ENCODE measurements at places on chromosomes 6 and 20.

DNA sequence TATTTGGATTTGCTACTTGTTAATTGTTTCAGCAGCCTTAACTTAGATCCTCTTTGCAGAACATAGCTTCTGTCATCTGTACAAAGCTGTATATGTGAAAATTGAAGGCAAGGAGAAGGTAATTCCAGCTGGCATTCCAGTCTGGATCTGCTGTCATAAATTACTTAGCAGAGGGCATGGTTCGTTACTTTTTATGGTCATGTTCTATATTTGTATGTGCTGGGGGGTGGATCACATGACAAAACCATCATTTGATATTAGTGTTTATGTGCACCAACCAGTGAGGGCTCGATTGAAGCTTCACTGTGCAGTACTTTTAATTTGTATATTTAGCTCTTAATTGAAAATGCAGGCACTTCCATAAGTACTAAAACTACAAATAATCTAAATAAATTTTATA lies 80.2 kb downstream of the CAP2 start:
- peak; percentile 11 for DNase-seq

DNA sequence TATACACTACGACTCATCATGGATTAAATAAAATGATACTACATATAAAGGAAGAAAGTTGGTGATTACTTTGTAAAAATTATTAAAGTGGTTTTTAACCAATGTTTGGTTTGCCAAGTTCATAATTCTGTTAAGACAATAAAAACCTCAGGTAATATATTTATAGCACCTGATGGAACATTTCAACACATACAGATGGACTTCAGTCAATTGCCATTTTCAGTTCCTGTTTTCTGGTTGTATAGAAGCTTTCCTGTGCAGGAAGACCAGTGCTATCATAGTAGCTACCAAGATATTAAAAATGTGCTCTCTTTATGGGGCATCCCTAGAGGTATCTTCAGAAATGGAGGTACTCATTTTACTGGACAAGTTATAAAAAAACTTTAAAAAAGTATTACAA lies 1686.4 kb downstream of the GRIK2 start:
- no peak for DNase-seq

DNA sequence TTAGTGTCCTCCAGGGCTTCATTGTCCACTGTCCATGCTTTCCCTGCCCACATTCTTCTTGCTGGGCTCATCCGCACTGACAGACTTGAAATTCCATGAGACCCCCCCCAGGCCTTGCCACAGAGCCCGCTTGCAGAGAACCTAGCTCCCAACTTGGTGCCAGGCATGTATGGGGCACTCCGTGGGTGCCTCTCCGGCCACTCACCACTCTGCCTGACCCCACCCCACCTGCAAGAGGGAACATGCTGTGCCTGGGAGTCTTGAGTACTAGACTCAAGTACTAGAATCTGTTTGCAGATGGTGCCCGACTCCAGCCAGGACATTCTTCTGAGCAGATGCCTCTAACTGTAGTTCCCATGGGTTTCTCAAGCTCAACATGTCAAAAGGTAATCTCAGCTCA lies 47.9 kb downstream of the TRERF1 start:
- no peak for DNase-seq

GRCh38 chr6:144115219-144115618 lies 19.8 kb upstream of the SF3B5 start:
- no peak for DNase-seq

DNA sequence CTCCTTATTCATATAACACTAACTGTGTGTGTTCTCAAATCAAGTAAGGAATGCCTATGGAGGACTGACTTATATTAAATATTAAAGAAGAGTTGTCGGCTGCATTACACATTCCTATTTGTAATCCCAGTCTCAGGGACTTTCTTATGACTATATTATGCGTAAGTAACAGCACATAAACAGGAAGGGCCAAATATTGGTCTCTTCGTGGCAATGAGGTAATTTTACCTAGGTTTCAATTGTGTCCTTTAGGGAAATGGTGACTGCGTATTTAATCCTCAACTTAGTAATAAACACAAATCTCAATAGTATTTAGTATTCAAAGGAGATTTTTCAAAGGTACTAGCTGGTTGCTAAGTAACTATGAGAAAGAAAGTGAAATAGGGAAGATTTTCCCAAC lies 22.8 kb upstream of the EPM2A start:
- DNase-seq = no peak

DNA sequence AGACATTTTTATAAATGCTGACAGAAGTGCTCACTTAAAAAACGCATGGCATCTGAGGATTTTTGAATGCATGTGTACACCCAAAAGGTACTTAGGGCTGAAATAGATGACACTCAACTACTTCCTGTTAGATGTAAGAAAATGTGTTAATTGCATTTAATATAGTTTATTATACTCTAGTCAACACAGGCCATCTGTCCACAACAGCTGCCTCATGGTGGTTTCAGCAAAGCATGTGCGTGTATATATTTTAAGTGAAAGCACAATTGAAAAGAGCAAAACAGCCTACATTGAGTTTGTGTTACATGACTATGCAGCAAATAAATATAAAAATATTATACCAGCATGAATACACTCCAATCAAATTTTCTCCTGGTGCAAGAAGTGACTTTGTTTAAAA lies 1233.0 kb upstream of the EYS start:
- DNase-seq = no peak

GRCh38 chr6:42925248-42925857 lies 3.9 kb upstream of the CNPY3 start:
- no peak for DNase-seq

GRCh38 chr6:87498048-87498447 lies 25.3 kb downstream of the SLC35A1 start:
- DNase-seq = no peak

- DNase-seq = no peak
These were observed 651.0 kb downstream of the CD109 start for GRCh38 chr6:74346936-74347535.

DNA sequence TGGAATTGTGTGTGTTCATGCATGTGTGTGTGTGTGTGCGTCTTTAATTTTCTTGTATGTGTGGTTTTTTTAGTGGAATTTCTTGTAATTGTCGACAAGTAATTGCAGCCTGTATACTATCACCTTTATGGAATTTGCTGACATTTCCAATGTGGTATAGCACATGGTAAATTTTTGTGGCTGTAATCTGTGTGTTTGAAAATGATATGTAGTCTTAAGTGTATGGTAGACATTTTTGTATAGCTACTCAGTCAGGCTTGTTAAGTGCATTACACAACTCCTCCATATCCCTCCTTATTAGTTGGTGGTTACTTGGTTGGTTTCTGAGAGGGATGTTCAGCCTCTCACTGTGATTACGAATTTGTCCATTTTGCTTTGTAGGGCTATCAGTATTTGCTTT lies 384.5 kb upstream of the HSF2 start:
- no peak for DNase-seq

GRCh38 chr6:139020689-139021088 lies 7.9 kb upstream of the ABRACL start:
- no peak for DNase-seq

GRCh38 chr6:31582230-31582643 lies at the start of gene LTB:
LTB (minus strand) TSS chr6:31582424; CDS start chr6:31582417, 7 bp downstream.
- DNase-seq = no peak

GRCh38 chr6:145086197-145086596 lies 649.1 kb downstream of the EPM2A start:
- no peak for DNase-seq

GRCh38 chr6:98033617-98034016 lies 750.6 kb upstream of the MMS22L start:
- DNase-seq = no peak

GRCh38 chr20:22453244-22454080 lies 130.9 kb downstream of the FOXA2 start:
- no peak for DNase-seq

- no peak for DNase-seq
These were observed 15.7 kb upstream of the AHCY start for GRCh38 chr20:34318609-34319443.

DNA sequence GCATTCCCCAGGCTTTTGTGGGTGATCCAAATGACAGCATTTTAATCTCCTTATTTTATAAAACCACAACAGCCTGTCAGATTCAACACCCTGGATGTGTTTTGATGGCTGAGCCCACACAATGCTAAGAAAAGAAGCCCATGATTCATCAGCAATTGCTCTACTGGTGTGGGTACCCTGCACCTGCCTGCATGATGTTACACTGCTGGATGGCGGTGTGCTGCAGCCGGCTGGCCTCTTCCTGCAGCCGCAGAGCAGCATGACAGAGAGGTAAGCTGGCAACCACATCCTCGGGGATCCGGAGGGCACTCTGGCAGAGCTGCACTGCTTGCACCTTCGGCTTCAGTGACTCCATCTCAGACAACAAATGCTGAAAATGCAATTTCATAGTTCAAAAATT lies 327.5 kb downstream of the SYNE1 start:
- no peak for DNase-seq

DNA sequence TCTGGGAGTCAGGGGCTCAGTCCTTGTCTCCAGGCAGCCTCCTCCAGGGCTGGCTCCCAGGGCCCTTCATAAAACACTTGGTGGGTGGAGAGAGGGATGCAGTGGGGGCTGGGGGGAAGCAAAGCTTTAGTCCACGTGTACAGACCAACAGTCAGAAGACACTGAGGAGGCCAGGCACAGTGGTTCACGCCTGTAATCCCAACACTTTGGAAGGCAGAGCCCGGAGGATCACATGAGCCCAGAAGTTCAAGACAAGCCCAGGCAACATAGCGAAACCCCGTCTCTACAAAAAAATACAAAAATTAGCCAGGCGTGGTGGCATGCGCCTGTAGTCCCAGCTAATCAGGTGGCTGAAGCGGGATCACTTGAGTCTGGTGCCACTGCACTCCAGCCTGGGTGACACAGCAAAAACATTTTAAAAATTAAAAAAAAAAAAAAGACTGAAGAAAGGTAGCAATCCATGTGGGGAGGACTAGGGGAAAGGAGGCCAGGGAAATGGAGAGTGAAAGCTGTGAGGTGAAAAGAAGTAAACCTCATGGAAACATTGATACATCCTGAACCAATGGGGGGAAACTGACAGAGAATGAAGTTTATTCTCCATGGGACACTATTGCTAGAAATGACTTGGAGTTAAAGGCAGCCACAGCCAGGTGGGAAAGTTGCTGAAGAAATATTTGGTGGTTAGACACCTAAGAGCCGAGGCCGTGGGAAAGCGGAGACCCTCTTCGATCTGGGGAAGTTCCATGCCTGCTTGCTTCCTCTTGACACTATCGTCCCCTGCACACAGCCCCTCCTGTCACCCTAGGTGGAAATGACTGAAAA lies 35.4 kb downstream of the PIM1 start:
- DNase-seq = no peak

GRCh38 chr6:35048631-35049083 lies 92.5 kb downstream of the TCP11 start:
- DNase-seq = peak; percentile 20

GRCh38 chr6:39206250-39206721 lies 23.0 kb downstream of the KCNK5 start:
- DNase-seq = no peak

DNA sequence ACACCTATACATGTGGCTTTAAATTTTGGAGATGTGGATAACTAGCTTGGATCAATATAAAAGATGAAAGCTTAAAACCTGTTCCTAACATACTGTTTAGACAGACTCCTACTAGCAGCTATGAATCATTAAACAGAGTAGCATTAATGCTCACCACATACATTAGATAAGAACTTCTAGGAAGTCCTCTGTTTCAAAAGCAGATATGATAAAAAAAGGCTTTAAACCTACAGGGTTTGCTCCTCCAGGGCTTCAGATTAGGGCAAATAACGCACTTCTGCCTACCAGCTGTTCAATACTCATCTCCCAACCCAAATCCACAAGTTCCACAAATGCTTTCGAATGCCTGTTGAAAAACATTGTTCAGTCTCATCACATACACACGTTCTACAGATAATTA lies 1.5 kb downstream of the REPS1 start:
- no peak for DNase-seq

GRCh38 chr6:73888050-73888449 lies 192.0 kb downstream of the CD109 start:
- no peak for DNase-seq

DNA sequence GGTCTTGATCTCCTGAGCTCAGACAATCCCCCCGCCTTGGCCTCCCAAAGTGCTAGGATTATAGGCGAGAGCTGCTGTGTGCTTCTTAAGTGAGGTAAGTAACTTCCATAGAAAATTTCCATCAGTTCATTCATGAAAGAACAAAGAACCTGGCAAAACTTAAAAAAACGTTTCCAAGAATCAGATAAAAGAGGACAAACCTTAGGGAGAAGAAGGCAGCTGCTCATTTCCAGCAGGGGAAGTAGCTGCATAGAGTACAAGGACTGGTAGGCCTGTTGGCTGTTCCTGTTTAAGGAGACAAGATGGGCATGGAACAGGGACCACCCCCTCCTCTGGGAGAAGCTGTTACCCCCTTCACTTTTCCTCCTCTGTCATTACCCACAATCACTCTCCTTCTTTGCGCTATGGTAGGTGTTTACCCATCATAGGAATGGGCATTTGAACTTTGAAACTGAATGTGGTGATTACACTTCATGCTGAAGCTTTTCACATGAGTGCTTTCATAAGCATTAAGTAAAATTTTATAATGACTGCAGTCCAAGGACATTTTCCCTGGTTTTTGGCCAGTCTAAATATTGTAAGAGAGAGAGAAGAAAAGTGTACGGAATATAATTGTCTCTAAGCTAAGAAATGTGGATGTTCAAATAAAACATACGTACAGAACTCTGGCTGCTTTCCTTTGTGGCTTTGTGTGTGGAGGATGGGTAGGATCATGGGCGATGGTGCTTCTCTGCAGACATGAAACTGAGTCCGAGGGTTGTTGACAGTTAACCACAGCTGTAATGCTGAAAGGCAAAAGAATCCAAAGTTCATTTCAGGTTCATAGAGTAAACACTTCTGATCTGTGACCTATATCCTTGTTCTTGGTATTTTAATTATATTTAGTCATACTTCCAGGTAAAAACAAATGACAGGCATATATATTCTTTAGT lies 56.4 kb downstream of the CCN2 start:
- DNase-seq = no peak

DNA sequence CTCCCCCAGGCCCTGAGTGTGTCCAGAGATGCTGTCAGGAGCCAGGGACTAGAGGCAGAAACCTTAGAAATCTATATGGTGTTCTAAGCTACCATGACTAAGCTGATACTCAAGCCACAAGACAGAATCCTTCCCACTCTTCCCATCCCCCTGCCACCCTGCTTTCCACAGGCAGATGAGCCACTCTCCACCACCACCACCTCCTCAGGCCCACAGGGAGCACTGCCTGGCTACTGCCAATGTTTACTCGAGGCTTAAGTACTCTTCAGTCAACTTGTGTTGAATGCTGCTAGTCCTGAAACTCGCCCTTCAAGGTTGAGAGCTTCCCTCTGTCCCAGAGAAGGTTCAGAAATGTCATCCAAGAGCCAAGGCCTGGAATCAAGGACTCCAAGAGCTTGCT lies 56.2 kb downstream of the CENPW start:
- DNase-seq = no peak

DNA sequence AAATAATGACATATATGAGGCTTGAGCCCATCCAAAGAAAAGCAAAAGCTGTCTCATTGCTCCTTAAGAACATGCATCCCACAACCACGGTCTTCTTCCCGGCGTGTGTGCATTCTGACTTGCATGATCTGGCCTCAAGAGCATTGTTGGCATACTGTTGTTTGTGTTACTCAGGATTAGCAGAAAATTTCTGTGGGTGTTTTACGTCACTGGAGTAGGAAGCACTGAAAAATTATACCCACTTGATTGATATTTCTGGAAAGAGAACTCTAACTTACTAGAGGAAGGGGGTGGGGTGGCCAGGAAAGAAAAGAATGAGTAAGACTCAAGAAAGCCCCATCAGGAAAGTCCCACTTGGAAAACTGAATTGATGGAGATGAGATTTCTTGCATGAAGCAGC lies 326.2 kb upstream of the PRDM1 start:
- DNase-seq = no peak

GRCh38 chr6:44804546-44805159 lies 417.1 kb downstream of the CDC5L start:
- no peak for DNase-seq

- DNase-seq = no peak
These were observed 177.7 kb downstream of the ZDHHC14 start for GRCh38 chr6:157558487-157559200.

Measured in nephron progenitor cell (in vitro differentiated cells).